ENCODE measurements at places on chromosomes 12 and 14.

DNA sequence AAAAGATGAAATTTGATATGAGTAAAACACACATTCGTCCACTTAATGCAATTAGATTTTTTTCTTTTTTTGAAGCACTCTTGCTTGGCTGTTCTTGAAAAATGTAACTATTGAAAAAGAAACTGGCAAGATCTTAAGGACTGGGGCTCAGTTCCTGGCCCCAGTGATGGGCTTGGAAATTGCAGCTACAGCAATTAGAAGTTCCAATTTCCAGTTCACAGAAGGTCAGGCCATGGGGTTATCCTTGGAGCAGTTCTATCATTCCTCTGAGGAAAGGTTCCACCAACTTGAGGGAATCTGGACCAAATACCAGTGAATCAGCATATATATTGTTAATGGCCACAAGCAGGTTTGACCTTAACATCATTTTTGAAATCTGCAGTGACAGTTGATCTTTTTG is 18.9 kb downstream of the IGF1 start:
- no peak for DNase-seq

- no peak for DNase-seq
These were observed 9.4 kb downstream of the SART3 start for GRCh38 chr12:108551535-108551934.

GRCh38 chr14:99531251-99532096 is 50.3 kb downstream of the CCNK start:
- no peak for DNase-seq

- DNase-seq = no peak
These were observed 5.2 kb downstream of the NEDD1 start for GRCh38 chr12:96912261-96912660.

GRCh38 chr12:40153432-40153831 is 47.6 kb upstream of the SLC2A13 start:
- DNase-seq = no peak

GRCh38 chr12:131636266-131636665 is 74.6 kb upstream of the SFSWAP start:
- DNase-seq = no peak

- no peak for DNase-seq
These were observed 17.1 kb downstream of the INSM2 start for GRCh38 chr14:35551081-35551480.

GRCh38 chr12:102024765-102025164 is 37.0 kb downstream of the WASHC3 start:
- DNase-seq = no peak

- no peak for DNase-seq
These were observed 736 bp upstream of the PHLDA1 start for GRCh38 chr12:76032043-76032981.

GRCh38 chr14:32197919-32198318 is 3.9 kb upstream of the RNU6-7 start:
- no peak for DNase-seq

DNA sequence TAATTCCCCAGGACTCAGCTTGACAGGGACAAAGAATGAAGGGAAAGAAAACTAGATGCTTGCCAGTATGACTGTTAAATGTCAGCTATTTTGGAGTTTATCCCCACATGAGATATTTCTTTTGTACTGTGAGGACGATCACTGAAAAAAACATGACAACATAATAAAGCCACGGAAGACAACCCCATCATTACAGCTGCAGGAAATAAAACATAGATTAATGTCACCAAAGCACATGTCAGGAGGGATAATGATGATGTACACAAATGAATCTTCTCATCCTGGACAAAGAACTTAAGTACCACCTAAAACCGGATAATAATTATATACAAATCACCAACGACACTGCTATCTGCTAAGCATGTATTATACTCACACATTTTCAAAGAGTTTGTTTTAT is 84.6 kb upstream of the GRIP1 start:
- no peak for DNase-seq

DNA sequence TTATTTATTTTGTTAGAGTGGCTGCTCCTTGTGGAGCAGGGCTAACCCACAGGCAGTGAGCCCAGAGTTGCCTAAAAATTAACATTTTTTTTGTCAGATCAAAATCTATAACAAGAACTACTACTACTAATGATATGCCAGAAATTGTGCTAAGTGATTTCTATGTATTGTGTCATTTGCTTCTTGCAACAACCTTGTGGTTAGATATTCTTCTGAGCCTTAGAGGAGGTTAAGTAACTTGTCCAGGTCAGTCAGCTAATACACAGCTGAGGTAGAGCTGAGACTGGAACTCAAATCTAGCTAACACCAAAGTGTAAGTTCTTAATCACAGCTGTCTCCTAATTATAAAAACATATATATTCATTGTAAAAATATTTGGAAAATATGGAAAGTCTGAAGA is 29.8 kb downstream of the CFL2 start:
- no peak for DNase-seq

GRCh38 chr14:37268788-37269187 is 71.1 kb downstream of the MIPOL1 start:
- DNase-seq = no peak

DNA sequence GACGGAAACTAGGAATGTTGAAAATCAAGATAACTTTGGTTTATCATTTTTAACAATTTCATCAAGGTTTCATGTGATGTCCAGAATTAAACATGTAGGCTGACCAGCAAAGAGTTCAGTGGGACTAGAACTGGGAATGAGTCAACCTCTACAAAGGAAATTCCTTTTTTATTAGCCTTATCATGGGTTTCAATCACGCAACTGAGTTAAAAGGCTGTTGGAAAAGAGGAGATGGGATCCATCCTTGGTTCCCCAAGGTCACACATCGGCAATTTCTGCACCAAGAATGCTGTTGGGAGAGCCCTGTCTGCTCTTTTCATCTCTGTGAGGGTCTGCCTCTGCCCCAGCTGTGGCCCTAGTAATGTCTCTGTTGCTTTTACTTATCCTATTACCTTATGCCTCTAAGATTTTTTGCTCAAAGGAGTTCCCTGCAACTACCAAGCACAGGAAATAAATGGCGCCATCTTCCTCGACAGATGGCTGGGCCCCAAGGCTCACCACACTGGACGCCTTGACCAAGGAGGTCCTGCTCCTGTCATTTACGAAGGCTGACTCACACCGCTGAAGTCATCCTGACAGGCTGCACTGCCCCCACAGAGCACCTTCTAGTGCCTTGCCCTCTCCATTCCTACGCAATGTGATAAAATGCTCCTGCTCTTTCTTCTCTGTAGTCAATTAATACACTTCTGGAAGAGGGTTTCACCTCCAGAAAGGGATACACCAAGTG is 367.4 kb downstream of the GXYLT1 start:
- DNase-seq = no peak

DNA sequence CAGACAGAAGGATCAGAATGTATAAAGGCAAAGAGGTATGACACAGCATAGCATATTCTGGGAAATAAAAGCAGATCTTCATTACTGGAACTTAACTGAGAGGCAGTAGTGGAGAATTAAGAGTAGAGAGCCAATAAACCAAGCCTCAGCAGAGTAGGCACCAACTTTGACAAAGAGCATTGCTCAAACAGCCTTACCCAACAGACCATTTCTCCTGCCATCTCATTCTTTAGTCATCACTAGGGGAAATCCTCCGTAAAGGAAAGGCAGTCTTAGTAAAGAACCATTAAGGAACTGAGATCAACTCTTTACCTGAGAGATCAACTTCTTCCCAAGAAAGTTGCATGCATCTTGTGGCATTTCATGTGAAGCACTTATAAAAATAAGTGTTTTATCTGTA is 36.6 kb downstream of the SENP1 start:
- DNase-seq = no peak

DNA sequence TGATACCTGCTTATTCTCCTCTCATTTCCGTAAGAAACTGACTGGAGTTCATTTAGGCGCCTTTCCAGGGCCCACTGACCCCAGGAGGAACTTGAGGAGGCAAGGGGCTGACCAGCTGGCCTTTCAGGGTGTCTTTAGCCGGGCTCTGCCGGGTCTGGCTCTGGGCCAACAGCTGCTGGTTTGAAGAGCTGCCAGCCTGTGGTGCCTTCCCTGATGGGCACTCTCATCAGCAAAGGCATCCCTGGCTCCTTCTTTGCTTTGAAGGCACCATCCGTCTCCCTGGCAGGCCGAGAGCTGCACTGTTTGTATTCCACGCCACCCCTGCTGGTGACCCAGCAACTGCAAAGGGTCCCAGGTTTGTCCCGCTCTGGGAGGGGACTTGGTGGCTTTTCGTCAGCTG is 42.0 kb downstream of the IQSEC3 start:
- DNase-seq = no peak

- DNase-seq = no peak
These were observed 80.8 kb downstream of the SLC25A21 start for GRCh38 chr14:37091651-37092050.

- DNase-seq = no peak
These were observed 505.2 kb downstream of the RMST start for GRCh38 chr12:97967831-97968230.

GRCh38 chr12:110600254-110600653 is 13.7 kb upstream of the TCTN1 start:
- DNase-seq = no peak

GRCh38 chr12:101019667-101020066 is 190.4 kb downstream of the SLC5A8 start:
- DNase-seq = no peak

DNA sequence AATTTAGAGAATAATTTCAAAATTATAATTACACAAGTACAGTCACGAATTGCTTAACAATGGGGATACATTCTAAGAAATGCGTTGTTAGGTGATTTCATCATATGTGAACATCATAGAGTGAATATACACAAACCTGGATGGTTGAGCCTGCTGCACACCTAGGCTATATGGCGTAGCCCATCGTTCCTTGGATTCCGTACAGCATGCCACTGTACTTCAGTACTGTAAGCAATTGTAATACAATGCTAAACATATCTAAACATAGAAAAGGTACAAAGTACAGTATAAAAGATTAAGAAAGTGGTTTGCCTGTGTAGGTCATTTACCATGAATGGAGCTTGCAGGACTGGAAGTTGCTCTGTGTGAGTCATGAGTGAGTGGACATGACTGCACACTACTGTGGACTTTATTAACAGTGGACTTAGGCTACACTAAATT is 286.2 kb downstream of the CACNA1C start:
- no peak for DNase-seq

- DNase-seq = no peak
These were observed 74.6 kb downstream of the MED13L start for GRCh38 chr12:116202940-116203339.

DNA sequence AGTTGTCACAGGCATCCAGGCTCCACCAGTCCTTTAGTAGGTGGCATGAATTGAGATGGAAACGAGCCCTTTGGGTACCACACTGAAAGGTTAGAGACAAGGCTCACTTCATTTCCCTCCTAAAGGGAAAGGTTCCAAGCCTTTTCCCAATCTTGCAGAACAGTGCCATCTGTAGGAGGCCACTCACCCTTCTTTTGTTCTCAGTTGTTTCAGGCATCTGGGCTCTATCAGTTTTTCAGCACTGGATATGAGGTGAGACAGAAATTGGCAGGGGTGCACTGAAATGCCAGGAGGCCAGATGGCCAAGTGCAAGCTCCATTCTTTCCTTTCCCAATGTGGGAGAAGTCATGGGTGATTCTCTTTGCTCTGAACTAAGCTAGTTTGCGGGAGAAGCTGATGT is 15.2 kb downstream of the FBXO33 start:
- DNase-seq = no peak

GRCh38 chr12:127542931-127543330 is 724.0 kb upstream of the TMEM132C start:
- no peak for DNase-seq

GRCh38 chr14:54438703-54439102 is 2.5 kb downstream of the CNIH1 start:
- no peak for DNase-seq

- DNase-seq = no peak
These were observed 155.7 kb downstream of the DPF3 start for GRCh38 chr14:72738161-72738611.

DNA sequence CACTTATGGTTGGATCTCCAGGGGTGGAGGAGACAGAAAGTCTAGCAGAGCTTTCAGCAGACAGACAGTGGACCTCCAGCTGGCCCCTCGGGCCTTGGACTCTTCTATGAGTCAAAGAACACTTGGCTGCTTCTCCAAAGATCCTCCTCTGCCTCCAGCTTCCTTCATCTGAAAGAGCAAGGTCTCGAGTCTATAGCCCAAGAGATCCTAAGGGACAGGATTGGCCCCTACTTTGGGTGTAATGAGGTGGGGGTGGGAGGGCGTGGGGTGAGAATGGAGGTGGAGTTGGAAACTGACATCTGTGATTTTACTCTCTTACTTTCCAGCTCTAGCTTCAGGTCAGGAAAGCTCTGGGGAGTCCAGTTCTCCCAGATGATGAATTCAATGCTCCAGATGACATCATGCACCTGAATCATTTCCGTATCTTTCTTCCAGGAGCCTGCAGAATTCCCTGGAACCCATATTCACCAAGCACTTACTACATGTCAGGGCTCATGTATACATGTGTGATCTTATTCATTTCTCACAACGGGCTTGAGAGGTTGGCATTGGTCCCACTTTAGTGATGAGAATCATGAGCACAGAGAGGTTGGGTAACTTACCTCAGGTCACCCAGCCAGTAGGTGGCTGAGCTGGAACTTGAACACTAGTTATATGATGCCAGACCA is 10.2 kb upstream of the PGF start:
- DNase-seq = no peak

DNA sequence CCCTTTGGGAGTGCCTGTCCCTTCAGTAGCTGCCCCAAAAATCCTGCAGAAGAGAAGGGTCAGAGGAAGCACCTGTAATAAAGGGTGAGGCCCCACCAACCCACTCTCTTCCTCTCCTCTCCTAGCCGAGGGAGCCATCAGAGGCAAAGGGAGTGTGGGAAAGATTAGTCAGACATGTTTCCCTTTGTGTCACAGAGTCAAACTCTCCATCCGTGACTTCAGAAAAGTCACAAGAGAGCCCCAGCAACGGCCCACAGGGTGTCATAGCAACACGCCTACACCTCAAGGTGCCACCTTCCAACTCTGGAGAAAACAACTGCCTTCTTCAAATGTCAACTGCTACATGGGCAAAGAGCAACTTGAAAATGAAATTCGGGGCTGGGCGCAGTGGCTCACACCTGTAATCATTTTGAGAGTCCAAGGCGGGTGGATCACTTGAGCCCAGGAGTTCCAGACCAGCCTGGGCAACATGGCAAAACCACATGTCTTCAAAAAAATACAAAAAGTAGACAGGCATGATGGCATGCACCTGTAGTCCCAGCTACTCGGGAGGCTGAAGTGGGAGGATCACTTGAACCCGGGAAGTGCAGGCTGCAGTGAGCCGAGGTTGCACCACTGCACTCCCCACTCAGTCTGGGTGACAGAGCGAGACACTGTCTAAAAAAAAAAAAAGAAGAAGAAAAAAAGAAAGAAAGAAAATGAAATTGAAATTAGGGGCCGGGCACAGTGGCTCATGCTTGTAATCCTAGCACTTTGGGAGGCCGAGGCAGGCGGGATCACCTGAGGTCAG is 17.7 kb upstream of the CD27 start:
- DNase-seq = no peak

DNA sequence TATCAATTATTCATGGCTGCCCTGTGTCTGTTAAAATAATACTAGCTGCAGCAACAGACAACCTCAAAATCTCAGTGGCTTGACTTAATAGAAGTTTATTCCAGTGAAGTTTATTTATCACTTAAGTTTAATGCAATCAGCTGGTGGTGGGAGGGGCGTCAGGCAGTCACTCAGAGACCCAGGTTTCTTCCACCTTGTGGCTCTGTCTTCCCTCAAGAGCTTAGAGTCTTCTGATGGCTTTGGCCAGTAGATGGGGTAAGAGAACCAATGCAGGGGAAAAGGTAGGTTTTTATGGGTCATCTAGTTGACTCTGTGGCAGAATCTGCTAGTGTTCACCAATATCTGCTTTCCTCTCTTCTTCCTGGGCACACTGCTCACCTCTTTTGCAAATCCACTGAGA is 668.9 kb downstream of the AACS start:
- no peak for DNase-seq

- no peak for DNase-seq
These were observed 627.4 kb downstream of the DIO2 start for GRCh38 chr14:79583738-79584408.
